ENCODE measurements at places on chromosomes 12 and 14.

GRCh38 chr12:122121745-122122144, 43.2 kb downstream of the MLXIP start:
- DNase-seq = no peak

GRCh38 chr14:64910847-64911495, 3.3 kb upstream of the CHURC1 start:
- no peak for DNase-seq

DNA sequence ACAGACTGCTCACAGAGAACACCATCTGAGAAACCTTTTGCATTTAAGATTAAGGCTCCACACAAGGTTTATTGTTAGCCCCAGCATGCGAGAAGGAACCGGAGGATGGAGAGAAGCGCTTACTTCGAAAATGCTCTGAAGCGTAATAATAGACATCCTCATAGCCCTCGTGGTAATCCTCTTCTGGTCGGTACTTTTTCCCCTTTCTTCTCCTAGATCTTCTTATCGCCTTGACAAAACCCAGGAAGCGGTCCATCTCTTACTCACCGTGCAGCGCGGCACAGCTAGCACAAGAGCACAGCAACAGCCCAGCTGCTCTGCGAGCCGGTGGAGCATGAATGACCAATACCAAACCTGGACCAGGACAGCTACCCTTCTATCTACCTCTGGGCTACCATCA, 125.1 kb upstream of the GRIP1 start:
- no peak for DNase-seq

DNA sequence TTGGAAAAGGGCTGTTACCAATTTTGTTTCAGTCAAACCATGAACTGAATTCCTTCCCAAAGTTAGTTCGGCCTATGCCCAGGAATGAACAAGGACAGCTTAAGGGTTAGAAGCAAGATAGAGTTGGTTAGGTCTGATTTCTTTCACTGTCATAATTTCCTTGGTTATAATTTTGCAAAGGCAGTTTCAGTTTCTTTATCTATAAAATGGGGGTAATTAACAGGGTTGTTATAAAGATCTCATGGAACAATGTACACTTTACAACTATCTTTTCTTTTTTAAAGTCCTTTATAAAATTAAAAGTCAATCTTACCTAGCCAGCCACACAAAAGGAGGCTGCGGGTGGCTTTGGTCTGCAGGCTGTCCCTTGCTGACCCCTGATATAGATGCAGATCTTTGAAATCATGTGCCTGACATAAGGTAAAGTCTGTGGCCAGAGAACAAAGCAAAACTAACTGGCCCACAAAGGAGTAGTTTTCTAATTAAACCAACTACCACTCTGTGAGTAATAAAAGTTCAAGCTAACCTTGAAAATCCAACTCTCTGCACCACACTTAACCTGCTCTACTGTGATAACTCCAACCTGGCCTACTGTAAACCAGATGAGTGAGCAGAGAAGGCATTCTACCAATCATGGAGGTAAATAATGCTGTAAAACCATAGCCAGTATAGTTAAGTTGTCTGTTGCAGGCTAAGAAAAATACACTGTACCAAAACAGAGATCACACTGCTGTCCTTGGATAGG, 49.5 kb downstream of the SLC38A1 start:
- DNase-seq = no peak

DNA sequence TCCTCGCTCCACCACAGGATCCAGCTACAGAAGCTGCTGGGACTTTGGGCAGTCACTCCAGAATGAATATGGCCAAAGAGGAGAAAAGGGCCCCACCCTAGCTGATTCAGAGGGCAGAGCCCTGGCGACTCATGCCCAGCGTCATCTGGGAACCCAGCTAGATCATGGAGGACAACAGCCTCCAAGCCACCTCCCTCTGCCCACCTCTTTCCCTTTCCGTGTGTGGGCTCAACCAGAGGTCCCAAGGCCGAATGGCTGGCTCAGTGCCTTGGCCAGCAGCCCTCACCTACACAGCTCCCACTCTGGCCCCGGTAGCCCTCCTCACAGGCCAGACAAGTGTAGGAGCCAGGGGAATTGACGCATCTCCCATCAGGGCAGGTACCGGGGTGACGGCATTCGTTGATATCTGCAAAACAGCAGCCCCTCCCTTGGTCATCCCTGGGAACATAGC, 17.4 kb downstream of the ISCA2 start:
- no peak for DNase-seq

GRCh38 chr14:81265636-81266169, 44.9 kb upstream of the GTF2A1 start:
- no peak for DNase-seq

DNA sequence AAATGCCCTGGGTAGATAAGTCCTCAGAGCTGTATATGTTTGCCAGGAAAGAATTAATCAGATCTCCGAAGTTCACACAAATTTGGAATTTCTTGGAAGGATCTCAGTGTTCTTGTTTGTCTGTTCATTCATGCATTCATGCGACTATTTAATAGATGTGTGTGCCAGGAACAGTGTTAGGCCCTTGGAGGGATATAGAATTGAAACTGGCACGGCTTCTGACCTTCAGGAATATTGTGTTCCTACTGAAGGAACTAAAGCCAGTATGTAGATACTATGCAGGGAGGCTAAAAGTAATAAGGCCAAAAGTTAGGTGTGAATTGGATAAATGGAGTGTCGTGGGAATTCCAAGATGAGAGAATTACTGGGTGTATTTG, 166.0 kb upstream of the NOS1 start:
- no peak for DNase-seq

GRCh38 chr12:48069241-48069640, 36.6 kb downstream of the SENP1 start:
- no peak for DNase-seq

DNA sequence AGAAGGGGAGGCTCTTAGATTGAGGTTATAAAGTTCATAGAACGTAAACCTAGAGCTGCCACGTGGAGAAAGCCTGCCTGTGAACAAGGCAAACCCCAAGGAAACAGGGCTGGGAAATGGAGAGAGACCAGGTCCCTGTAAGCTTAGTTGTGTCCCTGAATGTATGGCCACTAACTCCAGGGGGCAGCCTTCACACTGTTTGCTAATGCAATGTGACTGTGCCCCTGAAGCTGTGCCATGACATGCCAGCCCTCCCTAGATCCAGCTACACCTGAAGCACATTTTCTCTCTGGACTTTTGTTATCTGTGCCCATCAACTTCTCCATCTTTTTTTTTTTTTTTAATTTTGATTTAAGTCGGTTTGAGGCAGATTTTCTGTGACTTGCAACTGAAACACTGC, 60.6 kb upstream of the TMCC3 start:
- DNase-seq = no peak

GRCh38 chr12:81329085-81329484, 251.2 kb downstream of the ACSS3 start:
- no peak for DNase-seq

DNA sequence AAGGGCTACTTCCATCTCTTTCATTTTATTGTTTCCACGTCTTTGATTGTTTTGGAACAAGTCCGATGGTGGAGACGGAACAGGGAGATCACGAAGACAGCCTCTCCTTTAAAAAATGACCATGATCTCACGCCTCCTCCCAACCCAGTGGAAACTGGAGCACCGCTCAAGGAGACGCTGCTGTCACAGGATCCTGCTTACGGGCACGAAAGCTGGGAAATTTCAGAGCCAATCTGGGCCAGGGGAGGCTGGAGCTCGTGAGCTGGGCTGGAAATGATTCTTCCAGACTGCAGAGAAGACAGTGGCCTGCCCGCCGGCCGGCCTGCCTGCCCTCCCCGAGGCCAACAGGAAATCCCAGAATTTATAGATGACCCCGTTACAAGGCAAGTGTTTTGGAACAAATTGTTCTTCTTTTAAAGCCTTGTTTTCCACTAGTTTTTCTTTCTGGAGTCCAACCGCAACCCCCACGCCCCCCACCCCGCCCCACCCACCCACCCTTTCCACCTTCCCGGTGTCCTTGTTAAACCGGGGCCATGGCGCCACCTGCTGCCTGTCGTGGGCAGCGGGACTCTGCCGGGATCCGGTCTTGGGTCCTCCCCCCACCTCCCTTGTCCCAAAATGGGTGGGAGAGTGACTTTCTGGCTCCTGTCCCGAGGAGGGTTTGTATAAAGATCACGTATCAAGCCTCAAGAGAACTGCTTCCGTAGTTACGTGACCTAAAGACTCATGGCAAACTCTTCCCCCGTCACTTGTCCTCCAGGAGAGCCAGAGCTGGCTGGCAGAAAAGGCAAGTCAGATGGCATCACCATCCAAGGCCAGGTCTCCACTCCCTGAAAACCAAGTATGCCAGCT, 40.3 kb downstream of the MAP1LC3B2 start:
- DNase-seq = no peak
